ENCODE measurements at places on chromosomes 6 and 20.

DNA sequence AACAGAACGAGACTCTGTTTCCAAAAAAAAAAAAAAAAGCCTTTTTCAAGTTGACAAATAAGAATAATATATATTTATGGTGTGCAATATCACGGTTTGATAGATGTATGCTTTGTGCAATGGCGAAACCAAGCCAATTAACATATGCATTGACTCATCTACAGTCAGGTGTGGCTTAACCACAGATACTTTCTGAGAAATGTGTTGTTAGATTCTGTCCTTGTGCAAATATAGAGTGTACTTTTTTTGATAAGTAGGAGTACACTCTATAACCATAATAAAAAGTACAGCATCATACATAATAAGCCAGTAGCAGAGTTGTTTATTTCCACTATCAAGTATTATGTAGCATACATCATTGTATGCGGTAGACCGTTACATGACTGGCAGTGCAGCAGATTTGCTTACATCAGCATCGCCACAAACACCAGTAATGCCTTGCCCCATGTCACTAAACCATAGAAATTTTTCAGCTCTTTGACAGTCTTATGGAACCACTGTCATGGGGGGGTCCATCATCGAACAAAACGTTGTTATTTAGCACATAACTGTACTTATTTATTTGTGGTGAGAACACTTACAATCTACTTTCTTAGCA lies 59.2 kb downstream of the TMEM170B start:
- DNase-seq, result no peak

DNA sequence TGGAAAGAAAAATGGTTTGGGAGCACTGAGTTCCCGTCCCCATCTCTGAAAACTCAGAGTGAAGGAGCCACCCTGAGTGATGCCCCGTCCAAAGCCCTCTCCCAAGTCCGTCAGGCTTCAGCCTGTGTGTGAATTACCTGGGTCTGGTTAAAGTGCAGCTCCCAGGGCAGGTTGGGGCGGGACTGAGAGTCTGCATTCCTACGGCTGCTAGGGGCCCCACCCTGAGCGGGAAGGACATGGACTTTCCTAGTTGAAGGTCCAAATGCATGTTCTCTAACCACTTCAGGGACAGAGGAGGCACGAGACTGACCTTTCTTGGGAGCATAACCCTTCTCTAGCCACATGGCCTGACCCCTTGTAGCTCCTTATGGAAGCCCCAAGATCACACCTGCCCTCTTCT lies 97.2 kb downstream of the SYNDIG1 start:
- no peak for DNase-seq

DNA sequence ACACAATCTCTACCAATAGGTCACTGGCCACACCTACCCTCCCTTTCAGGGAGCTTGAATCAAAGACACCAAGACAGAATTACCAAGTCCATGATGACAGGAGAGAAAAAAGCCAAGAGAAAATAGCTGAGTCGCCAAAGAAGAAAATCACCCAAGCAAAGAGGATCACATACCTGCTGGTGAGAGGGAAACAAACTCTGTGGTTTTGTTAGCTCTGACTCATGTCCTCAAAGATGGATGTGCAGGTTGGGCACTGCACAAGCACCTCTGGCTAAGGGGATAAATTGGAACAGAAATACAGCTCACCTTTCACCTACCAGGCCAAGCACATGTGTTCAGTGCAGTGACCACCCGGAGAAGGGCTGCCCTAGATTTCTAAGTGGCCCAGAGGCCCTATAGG lies 114.8 kb downstream of the TFAP2A start:
- DNase-seq, result no peak

- no peak for DNase-seq
Observed at GRCh38 chr6:131565056-131565455, 8.0 kb upstream of the ARG1 start.

DNA sequence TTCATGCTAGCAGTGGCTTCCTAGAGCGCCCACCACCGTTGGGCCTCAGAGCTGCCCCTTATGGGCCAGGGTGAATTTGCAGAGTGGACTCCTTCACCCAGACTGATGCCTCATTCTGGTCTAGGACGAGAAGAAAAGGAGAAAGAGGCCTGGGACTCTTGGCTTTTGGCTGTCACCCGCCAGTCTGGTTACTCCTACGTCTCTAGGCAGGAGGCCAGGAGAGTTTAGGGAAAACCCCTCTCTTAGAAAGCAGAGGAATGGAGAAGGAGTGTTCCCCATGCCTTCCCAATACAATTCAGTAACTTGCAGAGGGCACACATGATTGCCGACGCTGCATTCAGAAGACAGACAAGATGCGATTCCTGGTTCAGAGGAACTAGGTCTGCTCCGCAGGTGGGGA lies 70.1 kb downstream of the CDC5L start:
- no peak for DNase-seq

DNA sequence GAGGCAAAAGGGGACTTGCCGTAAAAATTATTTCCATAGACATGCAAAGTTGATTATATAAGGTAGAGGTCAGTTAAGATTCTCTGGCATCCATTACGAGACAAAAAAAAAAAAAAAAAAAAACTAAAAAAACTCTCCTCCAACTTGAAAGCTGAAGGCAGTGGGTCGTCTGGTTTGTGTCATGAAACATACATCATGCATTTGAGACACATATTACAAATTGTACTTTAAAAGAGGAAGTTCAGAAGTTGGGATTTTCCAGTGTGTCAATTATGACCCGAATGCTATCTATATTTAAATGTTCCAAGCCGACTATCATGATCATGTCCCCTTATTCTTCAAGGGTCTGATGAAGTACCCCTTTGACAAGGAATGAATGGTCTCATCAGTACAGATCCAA lies 125.1 kb downstream of the ZNF217 start:
- DNase-seq, result no peak

DNA sequence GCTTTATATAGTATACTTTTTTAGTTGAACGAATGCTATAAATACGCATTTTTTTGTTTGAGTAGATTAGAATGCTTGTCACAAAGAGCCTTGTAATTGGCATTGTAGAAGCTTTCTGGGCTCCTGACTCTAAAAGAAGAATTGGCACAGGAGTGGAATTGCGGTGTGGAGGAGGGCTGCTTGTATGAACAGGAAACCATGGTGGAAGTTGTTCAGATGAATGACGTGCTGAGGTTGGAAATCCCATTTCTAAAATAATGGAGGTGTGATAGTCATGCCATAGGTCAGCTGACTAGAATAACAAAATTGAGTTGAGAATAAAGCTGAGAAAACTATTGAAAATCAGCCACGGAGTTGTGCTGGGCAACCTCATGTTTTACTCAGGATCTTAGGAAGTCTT lies 174.9 kb downstream of the QKI start:
- no peak for DNase-seq

- no peak for DNase-seq
Observed at GRCh38 chr6:70282919-70283461, 19.9 kb downstream of the COL9A1 start.

- DNase-seq, result no peak
Observed at GRCh38 chr20:9262653-9263194, 193.8 kb downstream of the PLCB4 start.

GRCh38 chr6:16474772-16475493 lies 236.5 kb downstream of the GMPR start:
- DNase-seq, result no peak

GRCh38 chr6:1672379-1672778 lies 62.7 kb downstream of the FOXC1 start:
- DNase-seq, result no peak

- DNase-seq, result no peak
Observed at GRCh38 chr6:20770773-20771172, 236.5 kb downstream of the CDKAL1 start.

GRCh38 chr6:43990275-43990626 lies 137.0 kb downstream of the MRPL14 start:
- no peak for DNase-seq

- no peak for DNase-seq
Observed at GRCh38 chr6:44788387-44788981, 401.0 kb downstream of the CDC5L start.

GRCh38 chr6:134740473-134741199 lies 209.3 kb downstream of the ALDH8A1 start:
- DNase-seq, result no peak

DNA sequence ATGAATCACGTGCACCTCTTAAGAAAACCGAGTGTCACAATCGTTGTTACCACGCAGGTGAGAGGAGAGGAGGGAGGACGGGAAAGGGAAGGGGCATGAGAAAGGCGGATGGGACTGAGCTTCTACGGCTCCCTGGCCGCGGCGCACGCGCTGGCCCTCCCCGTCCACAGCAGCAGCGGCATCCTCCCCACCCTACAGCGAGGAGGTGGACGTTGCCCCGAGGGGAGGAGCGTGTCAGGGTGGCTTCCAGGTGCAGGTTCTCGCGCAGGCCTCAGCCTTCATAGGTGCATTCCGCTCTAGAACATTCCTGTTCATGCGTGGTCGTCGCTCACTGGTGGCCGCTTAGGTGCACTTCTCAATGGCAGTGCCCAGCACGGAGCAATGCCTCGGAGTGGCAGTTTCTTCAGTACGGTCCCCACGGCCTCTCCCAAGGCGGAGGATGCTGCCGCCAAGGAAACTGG lies 29.7 kb upstream of the AFDN start:
- DNase-seq, result no peak

DNA sequence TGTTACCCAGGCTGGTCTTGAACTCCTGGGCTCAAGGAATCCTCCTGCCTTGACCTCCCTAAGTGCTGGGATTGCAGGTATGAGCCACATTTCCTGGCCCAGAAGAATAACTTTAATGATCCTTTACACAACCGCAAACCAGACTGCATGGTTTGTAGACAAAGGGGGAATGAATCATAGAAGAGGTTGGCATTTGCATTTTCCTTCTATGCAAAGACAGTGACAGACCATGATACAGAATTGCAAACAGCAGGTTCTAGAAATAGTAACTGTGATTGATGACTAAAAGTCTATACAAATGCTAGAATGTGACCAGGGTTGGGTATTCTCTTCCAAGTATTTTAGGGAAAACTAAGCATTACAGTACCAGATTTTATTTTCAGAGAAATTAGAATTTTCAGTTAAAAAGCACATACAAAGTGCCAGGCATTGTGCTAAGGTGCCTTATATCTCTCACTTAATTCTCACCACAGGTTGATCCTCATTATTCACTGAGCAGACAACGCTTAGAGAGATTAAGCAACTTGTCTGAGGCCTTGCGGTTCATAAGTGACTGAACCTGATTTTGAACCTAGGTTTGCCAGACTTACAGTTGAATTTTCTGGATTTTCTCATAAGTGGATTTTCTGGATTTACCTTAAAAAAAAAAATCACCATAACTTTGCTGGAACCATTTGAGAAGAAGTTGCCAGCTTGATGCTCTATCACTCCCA lies 146.6 kb downstream of the ZFAND3 start:
- no peak for DNase-seq

- DNase-seq, result no peak
Observed at GRCh38 chr6:13014504-13015378, 298.2 kb downstream of the PHACTR1 start.

GRCh38 chr6:37570482-37571133 lies 70.9 kb upstream of the CCDC167 start:
- DNase-seq, result no peak

DNA sequence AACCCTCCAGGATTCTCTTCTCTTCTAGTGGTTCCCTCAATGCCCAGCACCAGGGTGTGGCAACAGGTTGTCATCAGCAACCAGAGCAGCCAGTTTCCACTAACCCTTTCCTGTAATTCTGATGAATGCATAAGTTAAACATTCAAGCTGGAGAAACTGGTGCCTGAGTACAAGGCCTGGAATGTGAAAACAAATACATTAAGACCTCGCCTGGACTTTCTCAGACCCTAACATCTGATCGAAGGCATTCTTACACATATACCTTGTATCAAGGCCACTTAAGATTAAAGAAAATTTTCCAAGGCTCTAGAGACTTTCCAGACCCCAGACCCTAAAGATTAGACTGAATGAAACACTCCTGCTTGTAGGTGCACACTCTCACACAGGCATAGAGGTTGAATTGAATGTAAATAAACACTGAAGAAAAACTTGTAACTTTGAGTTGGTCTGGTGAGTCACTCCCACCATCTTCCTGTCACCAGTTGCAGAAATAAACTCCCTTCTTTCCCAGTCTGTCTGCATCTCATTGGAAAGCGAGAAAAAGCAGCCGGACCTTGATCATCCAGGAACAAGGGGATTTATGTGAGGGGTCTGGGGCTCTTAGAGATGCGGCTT lies 9.0 kb downstream of the LRP11 start:
- DNase-seq, result no peak

DNA sequence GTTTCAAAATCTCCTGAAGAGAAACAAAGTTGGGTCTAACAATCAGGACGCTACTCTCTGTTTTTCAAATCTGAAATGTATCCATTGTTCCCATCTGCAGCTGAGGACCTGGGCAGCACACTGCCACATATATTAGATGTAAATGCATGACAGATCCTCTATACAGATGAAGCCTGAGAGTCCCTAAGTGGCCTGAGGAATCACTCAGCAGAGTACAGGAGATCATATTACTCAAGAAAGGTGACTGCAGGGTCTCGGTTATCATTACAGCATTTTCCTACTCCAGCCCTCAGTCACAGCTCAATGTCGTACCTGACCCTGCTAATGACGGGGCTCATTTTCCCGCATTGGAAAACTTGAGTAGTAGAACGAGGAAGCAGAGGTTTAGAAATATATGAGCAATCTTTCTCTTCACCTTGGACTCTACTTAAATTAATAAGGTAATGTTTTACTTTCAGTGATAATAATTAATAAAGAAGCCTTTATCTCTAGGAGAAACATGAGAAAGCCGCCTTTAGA lies 256.2 kb upstream of the IRAK1BP1 start:
- no peak for DNase-seq

DNA sequence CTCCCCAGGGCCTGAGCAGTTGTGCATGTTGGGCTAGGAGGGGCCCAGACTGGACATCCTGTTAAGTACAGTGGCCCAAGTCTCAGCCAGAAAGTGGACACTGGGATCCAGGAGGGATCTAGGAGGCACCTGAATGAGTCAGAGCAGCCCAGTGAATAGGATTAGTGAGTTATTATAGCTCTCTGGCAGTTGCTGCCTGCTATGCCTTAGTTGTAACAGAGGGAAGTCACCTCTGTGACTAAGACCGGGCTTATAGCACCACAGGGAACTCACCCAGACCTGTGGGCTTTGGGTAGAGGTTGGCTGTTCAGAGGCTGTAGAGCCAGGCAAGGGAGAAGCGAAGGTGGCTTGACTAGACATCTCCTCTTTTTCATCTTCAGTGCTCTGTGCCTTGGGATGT lies 39.0 kb upstream of the AAR2 start:
- no peak for DNase-seq

DNA sequence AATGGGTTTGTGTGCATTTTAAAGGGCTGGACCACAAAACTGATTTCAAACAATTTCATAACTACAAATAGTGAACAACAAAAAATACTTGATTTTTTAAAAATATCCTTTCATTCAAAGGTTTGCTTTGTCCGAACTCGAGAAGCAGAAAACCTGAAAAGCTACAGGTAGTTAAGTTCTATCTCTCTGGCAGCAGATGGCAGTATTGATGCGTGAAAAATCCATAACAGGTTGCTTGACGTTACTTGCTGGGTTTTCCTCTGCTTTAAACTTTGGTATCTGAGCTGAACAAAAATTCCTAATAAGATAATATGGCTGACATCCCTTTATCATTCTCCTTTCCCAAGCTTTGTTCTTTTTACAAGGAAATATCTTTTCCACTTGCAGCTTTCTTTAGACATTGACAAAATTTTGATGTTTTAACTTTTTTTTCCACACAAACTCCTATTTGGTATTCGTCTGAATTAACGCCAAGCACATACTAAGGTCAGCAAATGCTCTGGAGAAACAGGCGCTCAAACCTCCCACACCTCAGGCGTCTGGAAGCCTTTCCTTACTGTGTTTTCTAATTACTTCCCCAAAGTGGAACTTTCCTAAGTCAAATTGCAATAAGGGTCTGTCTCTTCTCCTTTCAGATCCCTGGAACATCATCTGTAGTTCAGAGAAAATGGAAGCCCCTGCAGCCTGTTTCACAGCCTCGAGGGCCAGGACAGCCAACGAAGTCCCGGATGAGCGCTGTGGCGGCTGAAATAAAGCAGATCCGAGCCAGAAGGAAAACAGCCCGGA lies 50.3 kb upstream of the GFRAL start:
- DNase-seq, result no peak

All from NCI-H1436 treated with DMSO at 0.1 percent for 48 hours (cell line).